ENCODE measurements at places on chromosomes 4 and X. TPM values are rescaled to one million over a fixed set of nuclear protein-coding genes. Genes with fewer than 3 reads are reported as not detected.

- no peak for DNase-seq
Observed at GRCh38 chr4:174119830-174120229, 163.6 kb downstream of the FBXO8 start.

- no peak for DNase-seq
Observed at GRCh38 chr4:2058264-2059045, 672 bp upstream of the NAT8L start.

GRCh38 chrX:103477496-103477895 is 41.8 kb downstream of the RAB40A start:
- no peak for DNase-seq

The LRIT3 gene
- 0.22 TPM for polyA plus RNA-seq

The BEX4 gene
- 98.8 TPM for polyA plus RNA-seq

Measured in small intestine (tissue), 16 donors.